Activated effector memory CD4-positive, alpha-beta T cell treated with Interleukin-2 at 50 U/mL for 16 hours (primary cell): ENCODE measurements at places on chromosomes 3 and 15.

DNA sequence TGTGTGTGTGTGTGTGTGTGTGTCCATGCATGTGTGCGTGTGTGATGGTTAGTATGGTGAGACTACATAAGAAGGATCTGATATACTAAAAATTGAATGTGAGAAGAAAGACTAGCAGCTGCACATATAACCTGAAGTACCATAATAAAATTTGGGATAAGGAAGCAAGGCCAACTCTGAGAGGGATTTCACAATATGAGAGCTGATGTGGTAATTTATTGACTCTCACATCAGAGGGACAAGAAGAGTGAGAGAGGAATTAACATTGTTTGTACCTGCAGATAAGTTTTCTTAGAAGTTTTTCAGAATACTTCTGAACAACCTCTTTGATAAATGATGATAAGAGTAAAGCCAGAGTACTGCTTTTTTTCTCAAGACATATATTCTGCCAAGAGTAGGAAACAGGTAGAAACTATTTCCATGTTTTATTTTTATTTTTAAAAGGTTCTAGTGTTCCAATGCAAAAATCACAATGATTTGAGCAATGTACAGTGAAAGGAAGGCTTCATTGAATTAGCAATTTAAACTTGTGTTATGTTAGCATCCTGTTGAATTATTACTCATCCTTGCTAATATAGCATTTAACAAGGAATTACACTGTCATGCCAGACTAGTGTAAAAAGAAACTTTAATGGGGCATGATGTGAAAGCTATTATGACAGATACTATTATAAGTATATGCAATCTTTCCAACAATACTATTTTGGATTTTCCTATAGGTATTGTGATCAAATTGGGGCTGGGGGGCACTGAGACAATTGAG is 415.5 kb upstream of the ARPP21 start:
- no peak for DNase-seq

DNA sequence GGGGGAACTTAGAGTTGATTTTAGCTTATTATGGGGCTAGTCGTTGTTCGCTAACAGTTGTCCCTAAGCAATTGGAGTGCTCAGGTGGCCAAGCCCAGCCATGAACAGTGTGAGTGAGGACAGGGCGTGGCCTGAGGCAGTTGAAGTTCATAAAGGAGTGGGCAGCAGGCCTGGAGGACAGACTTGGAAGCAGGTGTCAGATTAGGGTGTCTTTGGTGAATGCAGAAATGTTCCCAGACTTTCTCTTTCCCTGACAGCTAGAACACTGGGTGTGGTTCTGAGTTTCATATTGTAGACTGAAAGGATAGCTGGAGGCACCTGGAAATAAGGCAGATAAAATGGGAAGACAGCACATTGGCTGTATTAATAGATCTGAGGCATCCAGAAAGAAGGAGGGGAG is 59.8 kb upstream of the FGD5 start:
- DNase-seq = no peak

DNA sequence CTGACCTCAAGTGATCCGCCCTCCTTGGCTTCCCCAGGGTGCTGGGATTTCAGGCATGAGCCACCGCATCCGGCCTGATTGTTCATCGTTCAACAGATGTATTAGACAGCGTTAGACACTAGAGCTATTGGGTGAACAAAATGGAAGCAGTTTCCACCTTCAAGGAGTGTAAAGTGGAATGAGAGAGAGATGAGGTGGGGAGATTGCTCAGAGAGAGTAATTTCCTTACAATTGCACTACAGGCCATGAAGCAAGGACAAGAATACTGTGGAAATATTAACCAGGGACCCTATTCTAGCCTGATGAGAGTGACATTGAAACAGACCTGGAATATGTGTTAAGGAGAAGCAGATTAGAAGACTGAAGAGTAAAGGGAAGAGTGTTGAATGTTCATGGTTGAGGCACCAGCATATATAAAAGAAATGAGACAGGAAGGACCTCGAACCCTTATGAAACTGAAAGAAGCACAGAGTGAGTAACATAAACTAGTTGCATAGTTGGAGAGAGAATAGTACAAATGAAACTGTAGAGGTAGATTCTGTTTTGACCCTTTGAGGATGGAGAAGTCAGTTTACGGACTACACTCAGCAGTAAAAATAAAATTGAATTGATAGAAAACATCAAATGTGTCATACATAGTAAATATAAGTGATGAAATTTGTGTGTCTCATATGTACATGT is 7.2 kb downstream of the RTF1 start:
- no peak for DNase-seq

- no peak for DNase-seq
Observed at GRCh38 chr3:165549665-165550064, 287.6 kb downstream of the BCHE start.

DNA sequence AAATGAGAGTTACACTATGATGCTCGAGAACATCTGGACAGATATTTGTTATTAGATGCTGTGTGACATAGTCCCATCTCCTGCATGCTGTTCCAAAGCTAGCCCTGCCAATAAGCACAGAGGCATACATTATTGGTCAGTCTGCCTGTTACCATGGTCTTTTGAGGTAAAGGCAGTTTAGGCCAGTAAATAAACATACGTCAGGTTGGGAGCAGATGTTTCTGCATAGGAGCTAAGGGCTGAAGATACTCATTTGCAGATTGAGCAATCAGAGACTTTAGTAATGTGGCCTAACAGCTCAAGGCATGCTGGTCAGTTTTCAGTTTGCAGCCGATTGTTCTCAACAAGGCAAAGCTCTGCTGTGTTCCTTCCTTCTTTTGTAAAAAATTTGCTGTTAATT is 192.9 kb downstream of the ADAMTSL3 start:
- DNase-seq = no peak

GRCh38 chr3:185094697-185095096 is 58.2 kb downstream of the C3orf70 start:
- no peak for DNase-seq

DNA sequence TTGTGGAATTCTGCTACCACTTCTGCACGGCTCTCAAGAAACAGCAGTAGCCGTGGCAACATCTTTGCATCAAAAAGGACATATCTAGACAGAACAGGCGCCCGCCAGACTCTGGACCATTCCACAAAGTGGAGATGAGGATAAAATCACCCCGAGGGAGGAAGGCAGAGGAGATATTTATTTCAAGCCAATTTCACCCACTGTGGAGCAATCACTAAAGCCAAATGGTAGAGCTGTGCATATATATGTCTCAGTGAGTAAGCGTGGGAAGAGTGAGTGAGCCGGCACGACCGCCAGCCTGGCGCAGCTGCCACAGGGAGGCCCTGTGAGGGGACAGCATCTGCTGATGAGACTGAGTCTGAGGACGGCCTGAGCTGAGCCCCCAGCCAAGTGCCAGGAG is 111.3 kb downstream of the MEGF11 start:
- DNase-seq = no peak

DNA sequence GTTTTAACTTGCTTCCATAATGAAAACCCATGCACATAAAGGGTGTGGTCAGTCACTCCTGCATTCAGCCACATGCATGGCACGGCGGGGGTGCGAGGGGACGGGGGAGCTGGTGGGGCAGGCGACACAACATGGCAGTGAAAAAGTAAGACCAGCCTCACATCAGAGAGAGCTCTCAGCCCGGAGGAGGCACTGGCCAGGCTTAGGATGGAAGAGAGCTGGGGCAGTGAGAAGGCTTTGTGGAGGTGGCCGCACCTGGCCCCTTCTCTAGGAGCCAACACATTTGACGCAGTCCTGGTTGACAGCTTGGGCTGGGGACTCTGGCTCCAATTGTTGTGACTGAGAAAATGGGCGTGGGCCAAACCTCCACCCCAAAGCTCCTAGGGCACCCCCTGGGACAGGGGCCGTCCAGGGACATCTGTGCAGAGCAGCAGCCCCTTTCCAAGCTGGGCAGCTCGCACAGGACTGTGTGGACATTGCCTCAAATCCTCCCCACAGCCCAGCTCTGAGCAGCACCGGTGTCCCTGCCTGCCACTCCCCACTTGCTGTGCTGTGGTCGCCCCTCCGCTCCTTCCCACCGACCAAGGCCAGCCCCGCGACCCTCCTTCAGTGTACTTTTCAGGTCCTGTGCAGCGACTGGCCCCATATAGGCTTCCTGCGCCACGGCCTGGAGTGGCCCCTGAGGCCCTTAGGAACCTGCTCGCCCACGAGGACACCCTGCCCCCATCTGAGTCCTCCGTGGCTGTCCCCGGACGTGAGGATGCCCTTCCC is 126.0 kb upstream of the IQSEC1 start:
- no peak for DNase-seq

DNA sequence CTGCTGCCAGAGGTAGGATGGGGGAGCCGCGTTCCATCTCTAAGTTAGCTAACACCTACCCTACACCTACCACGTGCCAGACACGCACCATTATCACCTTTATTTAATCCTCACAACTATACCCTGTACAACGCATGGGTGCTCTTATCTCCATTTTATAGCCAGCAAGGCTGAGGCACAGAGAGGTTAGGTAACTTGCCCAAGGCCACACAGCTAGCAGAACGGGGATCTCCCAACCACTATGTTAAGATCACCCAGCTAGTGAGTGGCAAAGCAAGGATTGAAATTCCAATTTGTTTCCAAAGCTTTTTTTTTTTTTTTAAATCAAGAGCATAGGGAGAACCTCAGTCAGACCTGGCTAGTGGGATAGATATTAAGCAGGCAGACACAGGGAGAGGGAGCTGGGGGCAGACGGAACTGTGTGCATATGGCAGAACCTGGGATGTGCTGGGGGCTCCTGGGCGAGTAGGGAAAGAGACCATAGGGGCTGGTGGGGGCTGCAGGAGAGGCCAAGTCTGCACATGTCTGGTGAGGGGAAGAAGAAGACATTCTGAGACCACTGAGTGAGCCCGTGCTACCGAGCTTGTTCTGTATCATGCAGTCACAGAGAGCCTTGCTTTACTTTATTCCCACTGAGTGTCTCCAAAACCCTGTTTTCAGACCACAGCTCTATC is 196.3 kb upstream of the TPM1 start:
- DNase-seq = no peak

- DNase-seq = no peak
Observed at GRCh38 chr3:81744366-81744765, 17.1 kb downstream of the GBE1 start.

GRCh38 chr15:66075947-66076346 is 177.6 kb downstream of the MEGF11 start:
- no peak for DNase-seq

DNA sequence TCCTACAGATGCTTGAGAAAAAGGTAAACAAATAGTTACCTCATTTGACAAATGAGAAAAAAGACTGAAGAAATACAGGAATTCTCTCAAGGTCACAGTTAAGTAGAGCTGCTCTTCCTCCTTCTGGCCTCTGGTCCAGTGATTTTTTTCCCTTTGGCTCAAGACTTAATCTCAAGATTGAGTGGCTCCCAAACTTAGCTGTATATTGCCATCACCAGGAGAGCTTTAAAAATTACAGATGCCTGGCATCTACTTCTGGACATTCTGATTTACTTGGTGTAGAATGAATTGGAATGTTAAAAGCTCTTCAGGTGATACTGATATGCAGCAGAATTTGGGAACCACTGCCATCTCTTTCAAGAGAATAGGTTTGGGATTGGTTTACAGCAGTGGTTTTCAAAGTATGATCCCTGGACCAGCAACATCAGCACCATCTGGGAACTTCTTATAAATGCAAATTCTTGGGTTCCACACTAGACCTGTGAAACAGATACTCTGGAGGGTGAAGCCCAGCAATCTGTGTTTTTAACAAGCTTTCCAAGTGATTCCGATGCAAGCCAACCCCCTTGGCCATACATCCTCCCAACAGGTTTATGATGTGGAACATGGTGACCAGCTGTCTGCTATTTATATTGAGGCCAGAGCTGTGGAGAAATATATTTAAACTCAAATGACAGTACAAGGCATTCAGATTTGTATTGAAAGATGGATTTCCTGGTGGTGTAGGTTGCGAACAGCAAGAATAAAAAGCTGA is 333.0 kb upstream of the RARB start:
- no peak for DNase-seq

DNA sequence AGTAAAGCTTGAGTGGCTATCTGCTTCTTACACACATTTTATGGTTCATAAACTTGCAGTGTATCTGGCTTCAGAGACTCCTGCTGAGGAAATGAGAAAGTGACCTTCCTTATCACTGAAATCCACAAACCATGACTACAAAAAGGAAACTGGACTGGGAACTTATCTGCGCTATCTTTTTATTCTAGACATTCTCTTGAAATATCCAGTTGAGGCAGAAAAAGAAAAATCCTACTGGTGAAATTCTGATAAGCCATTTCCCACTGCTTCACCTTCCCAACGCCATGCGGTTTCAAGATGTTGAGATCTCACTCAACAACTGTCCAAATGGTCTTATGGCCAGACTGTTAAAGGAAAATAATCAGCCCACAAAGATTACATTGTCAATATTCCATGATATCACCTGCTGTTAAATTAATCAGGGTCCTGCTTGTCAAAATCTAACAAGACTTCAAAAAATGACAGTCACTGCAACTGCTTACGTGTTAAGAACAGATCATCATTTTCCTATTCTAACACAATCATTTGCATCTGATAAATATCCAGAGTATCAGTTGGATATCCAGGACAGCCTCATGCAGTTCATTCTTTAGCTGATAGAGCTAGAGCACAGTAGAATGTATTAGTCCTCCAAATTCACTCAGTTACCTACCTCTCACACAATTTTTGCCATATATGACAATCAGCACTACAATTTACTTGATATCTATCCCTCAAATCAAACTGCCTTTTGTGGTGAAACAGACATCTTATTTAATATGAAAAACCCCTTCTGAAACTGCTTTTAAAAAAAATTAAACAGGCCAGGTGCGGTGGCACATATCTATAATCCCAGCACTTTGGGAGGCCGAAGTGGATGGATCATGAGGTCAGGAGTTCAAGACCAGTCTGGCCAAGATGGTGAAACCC is 538.1 kb downstream of the MAGI1 start:
- DNase-seq = no peak

DNA sequence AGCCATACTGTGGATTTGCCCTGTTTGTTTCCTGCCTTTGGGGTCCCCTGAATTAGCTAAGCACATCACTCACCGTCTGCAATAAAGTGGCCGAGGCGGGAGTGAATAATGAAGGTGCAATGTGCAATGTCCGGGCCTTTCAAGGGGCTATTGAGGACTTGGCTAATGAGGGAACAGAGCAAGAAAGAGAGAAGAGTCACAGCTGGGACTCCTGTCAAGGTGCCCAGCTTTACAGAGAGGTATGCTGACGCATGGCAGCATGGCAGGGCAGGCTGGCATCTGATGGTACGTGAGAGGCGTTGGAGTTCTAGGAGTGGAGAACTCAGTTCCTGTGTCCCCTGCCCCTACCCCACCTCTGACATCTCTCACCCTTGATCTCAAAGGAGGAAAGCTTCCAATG is 13.8 kb upstream of the ATP2B2 start:
- no peak for DNase-seq

GRCh38 chr3:183108001-183108449 is 8.7 kb upstream of the MCCC1 start:
- DNase-seq = no peak
